ENCODE measurements at places on chromosomes 3 and 15. TPM values are rescaled to one million over a fixed set of nuclear protein-coding genes. Genes with fewer than 3 reads are reported as not detected.

CX3CR1 gene
- not detected for total RNA-seq

CCNDBP1 gene
- total RNA-seq: 50.4 TPM

TGM4 gene
- total RNA-seq: 2.5 TPM

TBC1D5 gene
- 51.0 TPM for total RNA-seq

Measured in MCF 10A (cell line).